WTC11 (cell line): ENCODE measurements at places on chromosomes 2 and 18. TPM values are rescaled to one million over a fixed set of nuclear protein-coding genes. Genes with fewer than 3 reads are reported as not detected.
A peak's percentile ranks its signal among the peaks of the same experiment; 100 is the strongest.

The FAP gene
- total RNA-seq: 0.21 TPM in 1 of 3 replicates, not detected in the others

- no peak for DNase-seq
- no peak overlapping the region for H3K27ac ChIP-seq
- H3K4me1 ChIP-seq: no peaks in the 10 kb centered on the region
- no peak overlapping the region for H3K4me3 ChIP-seq
Observed at GRCh38 chr2:6082625-6083018, 390.4 kb downstream of the SOX11 start.

- no peaks in the 10 kb centered on the region for H3K27me3 ChIP-seq
- no peaks in the 10 kb centered on the region for H3K36me3 ChIP-seq
- no peak for DNase-seq
- peak overlapping the region; percentile 42 for H3K4me3 ChIP-seq
- peaks cover 74% of the 10 kb centered on the region for H3K4me1 ChIP-seq
Observed at GRCh38 chr2:108377401-108377800, 353 bp upstream of the SULT1C4 start.

The GALNT5 gene
- total RNA-seq: 0.17 to 0.34 TPM (median 0.32 TPM) in 3 replicates

GRCh38 chr18:79068341-79068936 lies 755 bp upstream of the ATP9B start:
- peaks cover 46% of the 10 kb centered on the region for H3K36me3 ChIP-seq
- peaks cover 32% of the 10 kb centered on the region for H3K27me3 ChIP-seq
- H3K4me1 ChIP-seq: peaks cover 15% of the 10 kb centered on the region
- DNase-seq: peak; percentile 32
- H3K27ac ChIP-seq: peak overlapping the region; percentile 78
- H3K4me3 ChIP-seq: peak overlapping the region; percentile 69

The GFPT1 gene
- 65.5 to 75.5 TPM (median 74.6 TPM) in 3 replicates for total RNA-seq

GRCh38 chr2:86335865-86336674 lies 1.4 kb downstream of the REEP1 start:
- no peak for DNase-seq
- no peaks in the 10 kb centered on the region for H3K36me3 ChIP-seq
- H3K4me3 ChIP-seq: peak overlapping the region; percentile 84
- H3K27me3 ChIP-seq: peaks cover 69% of the 10 kb centered on the region

- no peak overlapping the region for H3K27ac ChIP-seq
- no peaks in the 10 kb centered on the region for H3K27me3 ChIP-seq
- no peak for DNase-seq
- H3K4me3 ChIP-seq: no peak overlapping the region
- H3K36me3 ChIP-seq: peaks cover 2% of the 10 kb centered on the region; the same call in 1 of the 2 replicates
- H3K4me1 ChIP-seq: peaks cover 25% of the 10 kb centered on the region
Observed at GRCh38 chr18:69992776-69993175, 45.1 kb upstream of the CD226 start.

DNA sequence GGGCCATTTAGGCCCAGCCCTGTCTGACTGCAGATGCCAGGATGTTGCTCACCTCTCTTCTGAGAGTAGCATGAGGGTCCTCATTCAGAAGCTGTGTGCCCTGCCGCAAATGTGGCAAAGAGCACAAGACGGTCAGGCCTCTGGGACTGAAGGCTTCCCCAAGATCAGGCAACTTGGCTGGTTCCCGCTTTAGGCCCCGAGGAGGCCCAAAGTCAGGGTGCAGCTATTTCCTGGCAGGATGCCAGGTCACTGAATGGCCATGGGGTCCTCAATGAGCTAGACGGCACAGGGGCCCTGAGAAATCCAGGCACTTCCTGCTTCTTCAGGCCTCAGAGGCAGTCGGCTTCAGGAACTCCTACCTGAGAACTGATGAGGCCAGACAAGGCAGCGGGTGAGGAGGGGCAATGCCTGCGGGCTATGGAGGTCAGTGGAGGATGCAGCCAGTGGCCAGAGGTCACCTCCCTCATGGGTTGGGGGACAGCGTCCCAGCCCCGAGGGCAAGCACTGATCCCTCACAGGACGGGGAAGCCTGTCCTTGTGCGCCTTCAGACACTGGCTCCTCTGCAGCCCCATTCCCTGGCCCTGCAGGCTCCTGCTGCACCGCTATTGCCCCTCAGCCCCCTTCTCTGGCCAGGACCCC lies 44.9 kb downstream of the LMAN2L start:
- no peaks in the 10 kb centered on the region for H3K27me3 ChIP-seq
- H3K36me3 ChIP-seq: no peaks in the 10 kb centered on the region
- no peaks in the 10 kb centered on the region for H3K4me1 ChIP-seq
- no peak overlapping the region for H3K4me3 ChIP-seq

DNA sequence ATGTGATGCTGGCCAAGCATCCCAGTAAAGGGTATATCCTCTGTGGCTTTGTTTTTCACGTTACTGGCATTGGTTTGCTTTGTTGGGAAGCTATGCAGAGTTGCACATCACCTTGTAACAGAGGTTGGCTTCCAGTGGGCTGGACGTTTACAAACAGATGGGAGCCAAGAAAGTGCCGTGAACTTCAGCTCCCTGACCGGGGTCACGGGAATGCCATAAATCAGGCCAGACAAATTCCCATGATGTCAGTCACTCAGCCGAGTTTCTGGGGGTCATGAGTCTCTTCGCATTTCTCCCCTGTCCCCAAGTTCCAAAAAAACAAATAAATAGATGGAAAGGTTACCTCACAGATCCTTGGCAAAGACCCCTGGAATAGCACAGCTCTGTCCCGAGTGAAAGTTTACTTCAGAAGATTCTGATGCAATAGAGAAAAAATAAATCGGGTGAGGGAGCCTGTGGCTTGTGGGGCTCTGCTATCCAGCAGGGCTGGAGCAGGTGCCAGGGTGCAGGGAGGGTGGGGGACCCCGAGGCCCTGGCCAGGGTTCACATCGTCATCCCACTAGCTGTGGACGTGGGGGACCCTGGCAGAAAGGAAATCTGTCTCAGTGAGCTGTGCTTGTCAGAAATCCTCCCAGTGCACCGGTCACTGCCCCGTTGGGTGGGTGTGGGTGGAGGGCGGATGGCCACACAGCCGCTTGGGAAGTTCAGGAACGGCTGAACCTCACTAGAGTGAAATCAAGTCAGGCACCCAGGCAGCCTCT lies 27.8 kb downstream of the TWIST2 start:
- H3K27ac ChIP-seq: no peak overlapping the region
- H3K36me3 ChIP-seq: no peaks in the 10 kb centered on the region
- H3K27me3 ChIP-seq: no peaks in the 10 kb centered on the region
- H3K4me1 ChIP-seq: no peaks in the 10 kb centered on the region

DNA sequence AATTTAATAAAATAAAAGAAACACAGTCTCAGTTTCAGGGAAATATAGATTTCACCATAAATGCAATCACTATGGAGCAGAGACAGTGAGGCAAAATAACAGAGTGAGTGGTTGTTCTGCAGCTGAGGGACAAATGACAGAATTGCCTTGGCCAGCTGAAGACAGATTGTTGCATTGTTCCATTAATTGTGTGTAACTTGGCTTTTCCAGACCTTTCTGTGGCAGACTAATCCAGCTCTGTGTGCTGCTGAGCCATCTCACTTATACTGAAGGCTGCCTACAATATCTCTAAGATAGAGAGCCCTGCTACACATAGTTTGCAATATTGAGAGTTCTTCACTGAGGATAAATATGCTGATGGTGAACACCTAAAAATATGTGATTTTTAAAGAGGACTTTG lies 11.5 kb downstream of the LRRTM1 start:
- H3K27me3 ChIP-seq: no peaks in the 10 kb centered on the region; the same call in 1 of the 2 replicates
- H3K36me3 ChIP-seq: no peaks in the 10 kb centered on the region
- H3K4me1 ChIP-seq: peaks cover 7% of the 10 kb centered on the region
- no peak overlapping the region for H3K4me3 ChIP-seq
- H3K27ac ChIP-seq: no peak overlapping the region

DNA sequence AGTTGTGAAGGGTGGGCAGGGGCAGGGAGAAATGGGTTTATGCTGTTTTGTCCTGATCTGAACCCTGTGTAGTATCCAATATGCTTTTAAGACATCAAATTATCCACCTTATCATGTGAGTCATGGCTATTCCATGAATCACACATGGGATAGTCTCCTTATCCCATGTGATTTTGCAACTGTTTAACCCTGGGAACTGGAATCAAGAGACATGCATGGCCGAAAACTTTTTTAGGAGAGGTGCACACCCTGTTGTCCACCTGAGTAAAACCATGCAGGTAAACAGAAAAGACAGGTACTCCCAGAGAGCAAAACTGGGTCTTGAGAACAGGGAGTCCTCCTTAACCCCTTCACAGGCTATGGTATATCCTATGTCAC lies 490.6 kb upstream of the HS6ST1 start:
- H3K4me1 ChIP-seq: peaks cover 9% of the 10 kb centered on the region
- no peaks in the 10 kb centered on the region; the same call in 1 of the 2 replicates for H3K27me3 ChIP-seq
- peaks cover 8% of the 10 kb centered on the region for H3K36me3 ChIP-seq
- H3K27ac ChIP-seq: no peak overlapping the region

GRCh38 chr2:16067444-16067843 lies 127.1 kb downstream of the MYCN start:
- DNase-seq: no peak
- no peak overlapping the region for H3K27ac ChIP-seq
- no peak overlapping the region for H3K4me3 ChIP-seq
- H3K36me3 ChIP-seq: peaks cover 30% of the 10 kb centered on the region

DNA sequence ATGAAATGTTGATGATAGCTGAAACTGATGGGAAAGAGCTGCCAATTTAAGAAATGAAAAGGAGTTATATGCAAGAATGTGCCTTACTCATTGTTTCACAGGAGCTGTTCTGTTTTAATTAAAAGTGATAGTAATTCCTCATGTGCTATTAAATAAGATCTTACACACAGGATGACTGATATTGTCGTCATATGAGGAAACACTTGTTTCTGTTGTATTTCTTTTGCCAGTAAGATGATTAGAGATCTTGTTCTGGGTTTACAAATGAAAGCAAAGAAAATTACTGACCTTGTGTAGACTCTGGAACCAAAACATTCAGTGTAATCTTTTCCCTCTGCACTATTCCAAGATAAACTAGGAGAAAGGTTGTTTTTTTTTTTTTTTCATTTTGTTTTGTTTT lies 123.6 kb downstream of the MAP3K20 start:
- no peak for DNase-seq
- H3K4me3 ChIP-seq: no peak overlapping the region
- H3K4me1 ChIP-seq: peaks cover 50% of the 10 kb centered on the region
- peaks cover under 1% of the 10 kb centered on the region; the same call in 1 of the 2 replicates for H3K36me3 ChIP-seq
- no peaks in the 10 kb centered on the region for H3K27me3 ChIP-seq
- H3K27ac ChIP-seq: peak overlapping the region; percentile 17; the same call in 1 of the 2 replicates

- DNase-seq: no peak
- peaks cover 19% of the 10 kb centered on the region for H3K4me1 ChIP-seq
- H3K27me3 ChIP-seq: no peaks in the 10 kb centered on the region
- peaks cover 20% of the 10 kb centered on the region for H3K36me3 ChIP-seq
- peak overlapping the region; percentile 5; the same call in 1 of the 2 replicates for H3K27ac ChIP-seq
- H3K4me3 ChIP-seq: no peak overlapping the region
Observed at GRCh38 chr18:8828798-8829197, 123.4 kb downstream of the MTCL1 start.
